ENCODE measurements at places on chromosomes 5 and 9.

DNA sequence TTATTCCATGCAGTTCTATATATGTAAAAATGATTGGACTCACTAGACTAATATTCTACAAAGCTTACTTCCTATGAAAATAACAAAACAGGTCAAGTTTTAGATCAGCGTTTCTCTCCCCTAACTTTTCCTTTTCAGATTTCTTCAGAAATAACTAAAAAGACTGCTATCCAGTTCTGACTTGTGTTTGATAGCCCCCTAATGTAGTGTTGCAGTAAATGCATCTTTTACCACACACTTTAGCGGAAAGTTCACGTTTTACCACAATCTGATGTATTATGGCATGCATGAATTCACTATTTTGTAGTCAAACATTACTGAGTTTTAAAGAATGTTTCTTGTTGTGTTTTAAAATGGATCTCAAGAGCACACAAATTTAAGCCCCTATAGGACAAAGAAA is 292.7 kb downstream of the RAB3C start:
- no peak for DNase-seq

- DNase-seq, result no peak
Measured at GRCh38 chr5:14405267-14405666, 176.3 kb upstream of the OTULINL start.

- DNase-seq, result no peak
Measured at GRCh38 chr9:20209391-20210340, 412.6 kb downstream of the MLLT3 start.

DNA sequence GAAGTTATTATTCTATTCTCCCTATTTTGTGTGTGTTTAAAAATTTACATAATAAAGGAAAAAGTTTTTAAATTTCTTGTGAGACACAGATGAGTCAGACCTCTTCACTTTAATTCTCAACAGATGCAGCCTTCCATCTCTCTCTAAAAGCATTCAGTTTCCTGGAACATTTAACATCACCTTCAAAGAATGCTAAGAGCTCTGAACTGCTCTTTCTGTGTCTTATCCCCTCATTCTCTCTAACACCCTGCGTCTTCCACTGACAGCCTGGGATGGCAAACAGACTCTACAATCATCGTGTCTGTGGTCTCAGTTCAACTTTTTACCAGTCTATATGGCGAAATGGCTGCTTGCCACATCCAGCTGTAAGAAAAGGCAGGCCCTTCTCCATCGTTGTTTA is 173.0 kb downstream of the HINT1 start:
- no peak for DNase-seq

- no peak for DNase-seq
Measured at GRCh38 chr5:133401731-133402347, 210.5 kb downstream of the FSTL4 start.

DNA sequence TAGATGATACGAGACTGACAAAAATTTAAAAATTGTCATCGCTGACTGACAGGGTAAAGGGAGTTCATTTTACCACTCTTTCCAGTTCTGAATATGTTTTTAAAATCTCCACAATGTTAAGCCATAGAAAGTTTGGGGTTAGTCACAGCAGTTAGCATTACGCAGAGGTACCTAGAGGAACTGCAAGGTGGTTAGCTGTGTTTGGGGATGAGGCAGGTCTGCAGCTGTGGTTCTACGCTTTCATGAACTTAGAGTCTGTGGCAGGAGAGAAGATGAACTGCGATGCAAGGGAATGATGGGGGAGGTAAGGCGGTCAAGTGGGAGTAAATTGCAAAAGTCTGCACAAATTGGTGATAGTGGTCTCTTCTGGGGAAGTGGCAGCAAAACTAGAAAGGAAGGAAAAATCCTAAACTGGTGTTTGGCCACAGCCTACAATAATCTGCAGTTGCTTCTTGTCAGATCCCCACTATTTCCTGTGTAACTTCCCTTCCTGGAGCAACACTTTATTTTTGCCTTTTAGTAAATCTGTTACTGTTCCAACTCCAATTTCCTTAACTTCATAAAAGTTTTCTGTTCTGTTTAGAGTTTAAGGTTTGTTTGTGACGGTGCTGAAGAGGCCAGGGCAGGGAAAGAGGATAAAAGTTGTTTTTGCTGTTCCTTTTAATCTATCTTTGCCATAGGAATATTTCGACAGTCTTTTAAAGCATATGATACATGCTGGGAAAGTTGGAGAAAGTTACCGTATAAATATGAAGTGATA is 38.6 kb upstream of the SNX2 start:
- DNase-seq, result no peak

- no peak for DNase-seq
Measured at GRCh38 chr9:93222890-93223259, 38.9 kb downstream of the WNK2 start.

DNA sequence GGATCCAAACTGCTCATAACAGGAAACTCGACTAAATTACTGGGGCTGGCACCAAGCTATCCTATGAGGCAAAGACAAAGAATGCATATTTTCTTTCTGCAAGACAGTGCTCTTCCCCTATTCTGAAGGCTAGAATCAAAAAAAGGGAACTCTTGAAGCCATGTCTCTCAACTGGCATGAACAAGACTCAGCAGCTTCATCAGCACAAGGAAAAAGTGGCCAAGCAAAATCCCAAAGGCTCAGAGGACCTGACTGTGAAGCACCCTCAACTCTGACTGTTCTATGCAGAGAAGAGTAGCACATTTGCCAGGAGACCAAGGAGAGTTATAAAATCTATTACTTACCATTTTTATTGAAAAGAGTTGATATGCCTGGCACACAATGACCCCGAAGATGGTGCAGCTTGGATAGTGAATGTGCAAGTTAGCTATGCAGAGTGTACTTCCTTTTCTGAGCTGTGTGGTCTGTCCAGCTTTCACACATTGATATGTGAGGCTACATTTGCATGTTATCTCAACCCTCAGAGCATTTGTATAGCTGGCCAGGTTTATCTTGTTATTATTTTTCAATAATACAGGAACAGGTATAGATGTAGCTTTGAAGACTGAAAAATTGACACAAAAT is 51.0 kb upstream of the FYB1 start:
- DNase-seq, result no peak

DNA sequence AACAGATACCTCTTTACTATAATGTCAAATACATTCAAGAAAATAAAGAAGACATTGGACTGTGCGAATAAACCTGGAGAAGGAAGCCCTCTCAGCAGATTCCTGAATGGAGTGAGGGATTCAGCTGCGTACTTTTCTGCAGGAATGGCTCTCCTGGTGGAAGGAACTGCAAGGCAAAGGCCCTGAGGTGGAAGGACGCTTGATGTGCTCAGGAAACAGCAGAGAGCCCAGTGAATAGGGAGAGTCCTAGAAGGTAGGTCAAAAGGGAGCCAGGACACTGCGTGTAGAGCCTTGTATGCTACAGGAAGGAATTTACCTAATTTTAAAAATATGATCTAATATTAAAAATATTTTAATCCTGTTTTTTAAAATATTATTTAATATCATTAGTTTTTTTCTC is 68.5 kb upstream of the TTC23L start:
- DNase-seq, result no peak

GRCh38 chr5:134536876-134537275 is 11.4 kb downstream of the JADE2 start:
- DNase-seq, result no peak

DNA sequence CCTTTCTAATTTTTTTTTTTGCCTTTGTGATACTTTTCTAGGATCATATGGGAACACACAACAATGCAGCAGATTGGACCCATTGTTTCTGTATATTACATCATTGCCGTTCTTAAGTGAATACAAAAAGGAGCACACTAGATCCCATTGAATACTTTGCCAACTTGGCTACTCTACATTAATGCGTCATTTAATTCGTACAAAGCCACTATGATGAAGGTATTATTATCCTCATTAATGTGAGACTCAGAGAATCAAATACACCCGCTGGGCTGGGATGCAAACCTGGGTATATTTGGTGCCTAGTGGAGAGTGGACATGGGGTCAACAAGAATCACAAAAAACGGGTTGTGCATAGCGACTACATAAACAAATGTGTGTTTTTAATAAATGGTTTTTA is 31.9 kb downstream of the OR2K2 start:
- DNase-seq, result no peak

DNA sequence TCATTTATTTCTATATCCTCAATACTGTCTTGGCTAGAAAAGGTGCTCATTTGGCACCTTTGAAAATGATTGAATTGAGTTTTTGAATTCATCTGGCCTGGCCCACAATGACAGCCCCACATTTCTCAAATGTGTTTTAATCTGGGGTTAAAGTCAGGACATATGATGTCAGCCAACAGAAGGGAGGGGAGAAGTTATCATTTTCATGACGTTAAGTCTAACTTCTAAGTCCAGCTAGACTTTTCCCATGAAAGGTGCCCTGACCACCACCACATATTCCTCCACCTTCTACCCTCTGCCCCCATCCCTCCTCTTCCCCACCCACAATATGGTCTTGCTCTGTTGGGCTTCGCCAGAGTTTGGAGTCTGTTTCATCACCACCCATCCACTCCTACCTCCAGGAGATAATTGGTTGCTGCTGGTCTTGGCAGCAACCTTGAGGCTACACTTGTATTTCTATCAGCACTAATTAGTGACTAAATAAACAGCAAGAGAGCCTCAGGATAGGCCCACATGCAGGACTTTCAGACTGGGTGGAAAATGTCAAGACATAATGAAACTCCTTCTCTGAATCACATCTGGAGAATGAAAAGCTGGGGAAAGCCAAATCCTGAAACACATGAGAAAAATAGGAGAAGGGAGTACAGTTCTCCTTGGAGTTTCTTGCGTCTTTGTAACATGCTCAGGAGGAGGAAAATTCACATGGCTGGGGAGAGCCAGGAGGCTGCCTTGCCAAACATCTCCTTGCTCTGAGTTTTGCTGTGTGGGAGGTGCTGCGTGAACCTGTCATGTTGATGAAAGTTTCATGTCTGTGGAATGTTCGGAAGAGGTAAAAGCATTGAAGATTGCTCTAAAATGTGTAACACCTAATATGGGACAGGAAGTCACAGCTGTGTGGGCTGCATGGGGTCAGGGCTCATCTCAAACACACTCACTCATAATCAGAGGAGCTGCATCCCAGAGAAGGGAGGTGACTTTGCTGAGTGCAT is 544.7 kb upstream of the KLF4 start:
- DNase-seq, result no peak

DNA sequence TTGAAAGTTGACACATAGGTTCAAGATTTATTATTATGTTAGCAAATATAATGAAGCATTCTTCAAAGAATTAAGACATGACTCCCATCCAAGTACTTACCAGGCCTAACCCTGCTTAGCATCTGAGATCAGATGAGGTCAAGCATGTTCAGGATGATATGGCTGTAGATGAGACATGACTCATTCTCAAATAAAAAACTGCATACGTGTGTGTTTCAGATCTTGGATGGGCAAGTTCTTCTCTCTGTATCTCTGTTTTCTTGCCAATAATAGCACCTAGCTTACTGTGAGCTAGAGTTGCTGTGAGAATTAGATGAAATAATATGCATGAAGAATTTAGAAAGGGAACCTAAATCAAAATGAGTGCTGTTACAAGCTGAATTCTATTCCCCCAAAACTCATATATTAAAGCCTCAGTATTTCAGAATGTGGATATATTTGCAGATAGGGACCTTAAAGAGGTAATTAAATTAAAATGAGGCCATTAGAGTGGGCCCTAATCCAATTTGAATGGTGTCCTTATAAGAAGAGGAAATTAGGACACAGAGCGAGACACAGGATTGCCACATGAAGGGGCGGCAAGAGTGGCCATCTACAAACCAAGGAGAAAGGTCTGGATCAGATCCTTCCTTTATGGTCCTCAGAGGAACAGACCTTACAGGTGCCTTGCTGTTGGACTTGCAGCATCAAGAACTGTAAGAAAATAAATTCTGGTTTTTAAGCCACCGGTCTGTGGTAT is 146.2 kb downstream of the MARCHF11 start:
- DNase-seq, result no peak

DNA sequence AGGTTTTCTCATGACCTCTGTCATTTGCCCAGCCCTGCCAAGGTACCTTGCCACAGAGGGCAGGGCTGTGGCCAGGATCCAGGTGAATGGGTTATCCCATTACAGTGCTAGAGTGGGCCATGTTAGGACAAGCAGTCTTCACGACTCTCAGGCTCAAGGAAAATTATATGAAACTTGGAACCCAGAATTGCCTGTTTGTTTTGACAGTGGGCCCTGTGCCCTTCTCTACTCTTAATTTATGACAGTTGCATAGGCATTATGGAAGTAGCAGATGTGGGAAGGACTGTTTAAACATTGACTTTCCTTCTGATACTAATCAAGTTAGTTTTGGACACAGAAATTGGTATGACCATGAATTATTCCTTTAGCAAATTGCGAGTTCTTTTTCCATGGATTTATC is 41.7 kb downstream of the ITGA2 start:
- DNase-seq, result no peak

GRCh38 chr9:121349009-121349408 is 21.0 kb downstream of the STOM start:
- DNase-seq, result no peak

DNA sequence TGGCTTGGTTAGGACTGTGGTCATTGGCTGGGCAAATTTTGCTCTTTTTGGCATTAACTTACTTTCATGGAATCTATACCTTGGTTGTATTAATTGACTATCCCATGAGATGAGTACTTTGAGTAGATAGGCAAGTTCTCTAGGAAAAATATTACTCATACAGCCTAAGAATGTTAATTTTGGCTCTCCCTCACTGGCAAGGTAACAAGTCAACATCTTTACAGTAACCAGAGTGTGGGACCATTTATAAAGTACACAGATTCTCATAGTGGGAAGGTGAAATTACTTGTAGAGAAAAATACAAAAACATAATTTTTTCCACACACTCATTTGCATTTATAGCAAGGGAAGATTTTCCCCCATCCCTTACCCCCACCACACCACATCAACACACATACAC is 154.6 kb upstream of the ZNF608 start:
- no peak for DNase-seq

- DNase-seq, result no peak
Measured at GRCh38 chr5:96084874-96085506, 123.3 kb upstream of the ELL2 start.

GRCh38 chr9:77595426-77596095 is 52.6 kb downstream of the GNA14 start:
- DNase-seq, result peak; percentile 68

- DNase-seq, result no peak
Measured at GRCh38 chr9:133158695-133159094, 5.0 kb downstream of the GBGT1 start.

DNA sequence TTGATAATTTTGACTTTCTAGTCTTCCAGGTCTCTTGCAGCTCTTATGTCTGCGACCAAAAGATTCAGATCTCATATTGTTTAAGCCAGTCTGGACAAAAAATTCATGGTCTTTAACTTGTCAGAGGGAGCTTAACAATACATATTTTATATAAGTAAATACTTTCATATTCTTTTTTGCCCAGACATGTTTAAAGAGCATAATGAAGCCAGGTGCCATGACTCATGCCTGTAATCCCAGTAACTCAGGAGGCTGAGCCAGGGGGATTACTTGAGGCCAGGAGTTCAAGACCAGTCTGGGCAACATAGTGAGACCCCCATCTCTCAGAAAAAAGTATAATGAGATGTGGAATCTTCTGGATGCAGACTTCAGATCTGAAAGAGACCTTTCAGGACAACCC is 69.8 kb downstream of the JMY start:
- DNase-seq, result no peak

- no peak for DNase-seq
Measured at GRCh38 chr9:135971892-135972291, 10.7 kb upstream of the UBAC1 start.
